ENCODE measurements at places on chromosomes 12 and 14. TPM values are rescaled to one million over a fixed set of nuclear protein-coding genes. Genes with fewer than 3 reads are reported as not detected.

The PRH2 gene
- not detected for total RNA-seq

The KRT83 gene
- not detected for total RNA-seq

The SPIC gene
- total RNA-seq: not detected

The ARL6IP4 gene
- 165 TPM for total RNA-seq

The CGRRF1 gene
- total RNA-seq: 13.7 TPM

The SPTLC2 gene
- total RNA-seq: 25.3 TPM

The ZNF605 gene
- 17.1 TPM for total RNA-seq

The SLC39A2 gene
- not detected for total RNA-seq

The ASCL1 gene
- total RNA-seq: not detected

The TCL1A gene
- not detected for total RNA-seq

The PTPN6 gene
- total RNA-seq: not detected

The FOXG1 gene
- total RNA-seq: not detected

The VRTN gene
- not detected for total RNA-seq

The CLEC4E gene
- not detected for total RNA-seq

The WIF1 gene
- total RNA-seq: not detected

The CD163L1 gene
- total RNA-seq: 3.8 TPM

The C14orf39 gene
- 0.36 TPM for total RNA-seq

The IFNG-AS1 gene
- total RNA-seq: not detected

The APEX1 gene
- total RNA-seq: 168 TPM

The RTL1 gene
- not detected for total RNA-seq

The IL26 gene
- 2.5 TPM for total RNA-seq

The NDUFA9 gene
- 68.1 TPM for total RNA-seq

The CMA1 gene
- not detected for total RNA-seq

The PMEL gene
- 0.45 TPM for total RNA-seq

The GARIN6 gene
- not detected for total RNA-seq

The KTN1 gene
- total RNA-seq: 129 TPM

The KRT78 gene
- not detected for total RNA-seq

The LALBA gene
- total RNA-seq: not detected

The CARMIL3 gene
- total RNA-seq: 0.60 TPM

The GRIN2B gene
- not detected for total RNA-seq

The NRIP2 gene
- total RNA-seq: 0.92 TPM

The SERPINA12 gene
- not detected for total RNA-seq

The RAB5B gene
- total RNA-seq: 105 TPM

The CCDC38 gene
- not detected for total RNA-seq

The TAS2R19 gene
- total RNA-seq: 1.9 TPM

The SDR9C7 gene
- not detected for total RNA-seq

The KCNK13 gene
- total RNA-seq: not detected

The AGAP2 gene
- total RNA-seq: 1.9 TPM

The KLRC2 gene
- total RNA-seq: not detected

The TC2N gene
- 14.4 TPM for total RNA-seq
